ENCODE measurements at places on chromosomes 3 and 15. TPM values are rescaled to one million over a fixed set of nuclear protein-coding genes. Genes with fewer than 3 reads are reported as not detected.

TUSC7 gene
- 0.50 TPM for total RNA-seq

DNA sequence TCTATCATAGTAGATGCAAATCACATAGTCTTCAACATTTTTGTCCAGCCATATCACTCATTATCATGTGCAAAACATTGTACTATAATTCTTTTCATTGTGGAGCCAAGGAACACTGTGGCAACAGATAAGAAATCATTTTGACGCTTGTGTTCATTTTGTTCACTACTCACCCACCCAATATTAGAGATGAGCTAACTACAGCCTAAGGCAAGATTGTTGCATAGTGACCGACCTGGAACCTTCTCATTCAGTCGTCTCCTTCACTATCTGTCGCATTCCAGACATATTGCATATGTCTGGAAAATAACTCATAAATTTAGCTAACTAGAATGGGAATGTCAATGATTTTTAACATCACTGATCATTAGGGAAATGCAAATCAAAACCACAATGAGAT is 270.3 kb downstream of the CGGBP1 start:
- ATAC-seq, result no peak

- no peak for ATAC-seq
Measured at GRCh38 chr15:79211481-79211880, 71.0 kb upstream of the ANKRD34C start.

GRCh38 chr3:137471130-137471529 is 293.0 kb upstream of the SOX14 start:
- ATAC-seq, result no peak

- ATAC-seq, result no peak
Measured at GRCh38 chr3:48219543-48219942, 3.8 kb upstream of the CAMP start.
